Head of caudate nucleus (tissue), 42 donors: ENCODE measurements at places on chromosomes 12 and 14.
A peak's percentile ranks its signal among the peaks of the same experiment; 100 is the strongest.

- no peak for DNase-seq
These were observed 134.7 kb downstream of the FGD4 start for GRCh38 chr12:32533971-32534590.

GRCh38 chr12:101694986-101695385 lies 2.5 kb upstream of the CHPT1 start:
- DNase-seq, result no peak

DNA sequence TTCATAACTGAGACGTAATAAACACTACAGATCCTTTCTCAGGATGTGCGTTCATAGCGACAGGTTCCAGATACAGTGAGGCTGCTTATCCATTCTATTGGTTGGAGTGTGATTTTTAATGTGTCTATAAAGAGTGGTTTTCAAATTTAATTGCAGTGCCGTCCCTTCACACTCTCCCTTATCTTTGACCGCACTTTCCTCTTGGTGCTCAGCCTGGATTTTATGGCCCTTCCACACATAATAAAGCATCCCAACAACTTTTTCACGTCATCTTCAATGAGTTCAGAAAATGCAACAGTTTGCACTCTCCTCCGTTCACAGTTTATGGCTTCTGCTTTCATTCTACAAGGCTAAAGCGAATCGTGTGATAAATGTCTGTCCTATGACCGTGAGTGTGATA lies 1209.9 kb downstream of the BCL11B start:
- DNase-seq, result no peak

- no peak for DNase-seq
These were observed 10.5 kb downstream of the GNPNAT1 start for GRCh38 chr14:52780893-52781292.

- DNase-seq, result no peak
These were observed 8.3 kb downstream of the KTN1 start for GRCh38 chr14:55588259-55588699.

GRCh38 chr14:91218014-91218413 lies 26.5 kb downstream of the GPR68 start:
- DNase-seq, result no peak

DNA sequence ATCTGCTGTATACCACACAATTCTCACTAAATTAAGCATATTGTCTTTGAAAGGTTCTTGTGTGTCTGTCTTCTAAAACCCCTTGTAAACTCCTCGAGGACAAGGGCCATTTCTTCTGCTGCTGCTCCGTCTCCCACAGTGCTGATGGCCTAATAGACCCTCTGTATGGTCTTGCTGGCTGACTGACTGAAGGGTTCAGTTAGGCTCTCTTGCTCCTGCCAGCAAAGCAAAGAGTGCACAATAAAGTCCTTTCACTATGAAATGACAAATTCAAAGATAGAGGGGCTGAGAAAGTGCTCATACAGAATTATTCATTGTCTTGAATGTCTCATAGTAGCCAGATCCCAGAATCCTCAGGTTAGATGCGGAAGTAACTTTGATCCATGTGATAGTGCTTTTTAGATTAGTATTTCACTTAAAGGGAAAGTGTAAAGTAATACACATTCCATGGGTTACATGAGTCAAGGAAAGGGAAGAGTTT lies 14.2 kb upstream of the RIOX1 start:
- DNase-seq, result peak; percentile 35

GRCh38 chr14:106872611-106873446 lies 1346.4 kb downstream of the TMEM121 start:
- no peak for DNase-seq

DNA sequence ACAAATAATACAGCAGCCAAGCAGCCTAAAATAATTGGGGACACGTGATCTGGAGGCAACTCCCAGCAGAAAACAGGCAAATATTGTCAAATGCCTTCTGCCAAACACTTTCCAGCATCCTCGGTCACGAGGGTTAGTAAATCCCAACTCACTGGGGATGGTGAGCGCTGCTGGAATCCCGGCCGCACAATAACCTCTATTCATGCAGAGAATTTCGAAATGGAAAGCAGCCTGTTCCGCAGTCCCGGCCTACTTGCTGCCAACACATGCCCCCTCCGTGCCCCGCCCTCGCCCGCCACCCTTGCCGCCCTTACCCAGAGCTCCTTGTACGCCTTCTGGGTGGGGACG lies 62.2 kb downstream of the RFX4 start:
- DNase-seq, result peak; percentile 74

GRCh38 chr14:105257464-105257863 lies 9.1 kb downstream of the BTBD6 start:
- no peak for DNase-seq

DNA sequence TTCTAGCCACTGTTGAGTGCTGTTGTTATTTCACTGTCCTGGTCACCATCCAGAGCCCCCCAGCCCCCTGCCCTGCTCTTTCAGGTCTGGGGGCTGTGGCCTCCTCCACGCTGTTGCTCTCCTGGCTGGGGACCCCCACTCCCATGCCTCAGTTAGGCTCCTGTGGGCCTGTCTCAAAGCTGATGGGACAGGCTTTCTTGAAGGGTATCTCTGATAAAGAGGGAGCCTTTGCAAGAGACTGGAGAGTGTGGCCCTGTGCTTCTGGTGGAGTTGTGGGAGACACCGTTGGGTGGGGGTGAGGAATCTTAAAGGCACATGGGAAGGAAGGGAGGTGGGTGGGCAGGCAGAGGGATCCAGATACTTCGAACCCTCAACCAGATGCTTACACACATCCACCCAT lies 12.2 kb upstream of the KRT86 start:
- no peak for DNase-seq

GRCh38 chr12:795305-795704 lies 42.9 kb downstream of the WNK1 start:
- DNase-seq, result no peak

DNA sequence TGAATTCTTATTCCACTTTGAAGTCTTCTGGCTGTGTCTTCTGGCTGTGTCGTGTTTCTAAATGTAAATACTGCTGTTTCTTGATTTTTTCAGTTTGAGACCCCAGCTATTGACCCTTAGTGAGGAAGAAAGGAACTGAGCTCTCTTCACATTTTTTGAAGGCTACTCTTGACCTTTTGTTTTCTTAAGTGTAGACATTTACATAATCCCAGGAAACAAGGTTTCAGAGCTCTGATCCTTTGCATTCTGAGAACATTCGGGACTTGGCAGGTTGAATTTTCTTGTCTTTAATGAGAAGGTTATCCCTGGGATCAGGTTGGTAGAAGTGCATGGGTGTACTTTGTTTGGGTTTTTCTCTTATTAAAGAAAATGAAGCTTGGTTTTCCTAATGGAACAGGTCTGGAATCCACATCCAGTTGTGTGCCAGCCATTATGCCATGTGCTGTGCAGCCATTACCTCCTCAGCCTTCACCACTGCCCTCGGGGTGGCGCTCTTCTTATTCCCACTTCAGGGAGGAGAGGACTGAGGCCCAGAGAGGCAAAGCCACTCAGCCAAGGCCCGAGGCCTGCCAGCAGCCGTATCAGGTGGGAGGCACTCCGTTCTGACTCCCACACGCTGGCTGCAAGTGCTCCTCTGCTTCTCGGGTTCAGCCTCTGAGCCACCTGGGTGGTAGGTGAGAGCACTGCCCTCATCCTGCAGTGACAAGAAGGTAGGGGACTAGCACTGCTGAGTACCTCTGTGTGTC lies 120.9 kb downstream of the BEGAIN start:
- no peak for DNase-seq

GRCh38 chr14:35392103-35392502 lies 12.4 kb downstream of the NFKBIA start:
- DNase-seq, result no peak

GRCh38 chr14:92696366-92696765 lies 52.1 kb downstream of the LGMN start:
- DNase-seq, result no peak

DNA sequence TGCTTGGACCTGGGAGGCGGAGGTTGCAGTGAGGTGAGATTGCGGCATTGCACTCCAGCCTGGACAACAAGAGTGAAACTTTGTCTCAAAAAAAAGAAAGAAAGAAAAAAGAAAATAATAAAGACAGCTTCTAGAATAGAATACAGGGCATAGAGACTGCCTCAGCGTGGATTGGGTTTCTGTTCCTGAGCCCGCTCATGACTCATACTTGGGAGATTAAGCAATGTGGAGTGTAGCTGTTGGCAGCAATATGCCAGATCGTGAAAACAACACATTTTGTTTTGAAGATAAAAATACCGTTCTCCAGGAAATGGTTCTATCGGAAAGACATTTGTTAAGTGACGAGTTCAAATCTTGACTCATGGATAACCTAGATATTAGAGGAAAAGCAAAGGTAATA lies 67.2 kb downstream of the GLT1D1 start:
- no peak for DNase-seq

GRCh38 chr14:72457641-72458040 lies 436.3 kb downstream of the DPF3 start:
- DNase-seq, result no peak

DNA sequence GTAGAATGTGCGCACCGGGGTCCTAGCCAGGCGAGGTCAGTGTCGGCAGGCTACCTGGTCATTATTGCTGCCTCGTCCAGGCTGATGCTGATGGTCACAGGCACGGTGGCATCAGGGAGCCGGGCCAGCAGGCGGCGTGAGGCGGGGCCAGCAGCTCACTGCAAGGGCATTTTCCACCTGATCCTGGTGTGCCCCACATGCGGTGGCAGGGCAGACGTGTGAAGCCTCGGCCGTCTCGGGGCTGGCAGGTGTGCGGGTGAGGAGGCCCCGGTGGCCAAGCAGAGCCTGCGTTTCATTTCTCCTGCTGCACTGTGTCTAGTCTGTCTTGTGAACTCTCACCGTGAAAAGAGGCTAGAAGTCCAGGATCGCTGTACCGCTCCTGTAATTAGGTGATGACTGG lies 12.0 kb upstream of the AMN start:
- DNase-seq, result no peak

GRCh38 chr12:111386885-111387284 lies 18.0 kb upstream of the PHETA1 start:
- DNase-seq, result no peak

- DNase-seq, result no peak
These were observed 103.7 kb downstream of the ERC1 start for GRCh38 chr12:1094714-1095113.

DNA sequence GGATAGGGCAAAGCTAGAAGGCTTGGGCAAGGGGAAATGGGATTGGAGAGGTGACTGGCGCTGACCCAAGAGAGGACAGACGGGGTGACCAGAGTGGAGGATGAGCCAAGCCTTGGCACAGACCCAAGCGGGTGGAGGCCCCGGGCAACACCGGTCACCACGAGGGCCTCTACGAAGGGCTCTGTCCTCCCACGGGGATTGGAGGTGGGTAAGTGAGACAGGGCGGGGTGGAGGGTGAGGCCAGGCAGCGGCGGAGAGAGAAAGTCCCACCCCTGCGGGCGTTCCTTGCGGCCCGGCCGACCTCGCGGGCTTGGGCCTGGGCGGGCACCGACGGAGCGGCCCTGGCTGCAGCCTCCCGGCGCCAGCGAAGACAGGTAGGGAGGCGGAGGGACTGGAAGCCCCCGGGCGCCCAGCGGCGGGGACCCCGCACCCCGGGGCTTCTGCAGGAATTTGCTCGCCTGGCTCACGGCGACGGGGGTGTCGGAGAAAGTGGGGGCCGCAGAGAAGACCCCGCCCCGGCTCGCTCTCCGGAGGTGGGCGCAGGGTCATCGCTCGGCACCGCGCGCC lies at the start of gene PAPLN:
PAPLN (plus strand) TSS at position 288 of the 567 bp plus-strand sequence. CDS start 2,273 bp downstream, outside the sequence.
- DNase-seq, result no peak

DNA sequence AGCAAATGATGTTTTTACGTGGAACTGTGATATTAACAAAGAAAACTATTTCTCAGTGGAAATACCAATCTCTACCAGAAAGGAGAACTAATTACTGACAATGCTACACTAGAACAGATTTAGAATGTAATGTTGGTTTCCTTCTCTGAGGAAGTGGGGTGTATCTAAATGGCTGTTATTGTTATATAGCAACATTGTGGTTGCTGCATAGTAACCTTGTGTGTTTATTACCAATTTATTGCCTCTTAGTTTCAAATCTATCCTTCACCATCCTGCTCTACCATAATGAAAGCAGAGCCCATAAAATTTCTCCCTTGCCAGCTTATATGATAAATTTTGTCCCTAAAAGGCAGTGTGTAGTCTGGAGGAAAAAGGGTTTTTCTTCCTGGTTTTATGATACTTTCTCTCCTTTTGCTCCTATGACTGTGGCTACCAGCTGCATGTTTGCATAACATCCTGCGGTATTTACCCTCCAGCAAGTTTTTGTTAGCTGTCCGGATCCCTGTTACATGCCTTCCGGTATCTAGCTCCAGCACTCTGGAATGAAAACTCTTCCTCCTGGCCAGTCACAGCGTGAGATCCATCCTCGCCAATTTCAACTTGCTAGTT lies 5.7 kb upstream of the KLRK1 start:
- DNase-seq, result no peak

DNA sequence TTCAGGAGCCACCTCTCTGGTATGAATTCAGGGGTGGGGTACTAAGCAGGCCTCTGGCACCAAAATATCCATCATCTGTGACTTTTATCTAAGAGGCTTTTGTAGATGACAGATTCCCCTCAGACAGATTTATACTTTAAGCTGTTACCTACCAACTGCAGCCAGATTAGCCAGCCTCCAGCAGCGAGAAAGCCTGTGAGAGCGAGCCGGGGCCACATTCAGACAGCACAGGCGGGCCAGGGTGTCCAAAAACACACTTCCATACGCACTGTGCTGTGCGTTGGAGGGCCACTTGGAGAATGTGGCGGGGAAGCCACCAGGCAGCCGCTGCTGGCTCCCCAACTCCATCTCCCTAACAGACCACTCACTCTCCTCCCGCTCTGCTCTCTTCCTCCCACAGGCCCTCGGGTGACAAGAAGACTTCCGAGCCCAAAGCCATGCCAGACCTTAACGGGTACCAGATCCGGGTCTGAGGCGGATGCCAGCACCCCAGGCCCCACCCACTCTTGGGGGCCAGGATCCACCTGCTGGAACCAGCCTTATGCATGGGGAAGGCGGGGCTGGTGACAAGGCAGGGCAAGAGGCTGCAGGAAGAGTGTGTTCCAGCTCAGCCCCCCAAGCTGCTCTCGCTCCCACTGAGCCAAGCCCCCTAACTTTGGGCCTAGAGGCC lies 17.4 kb downstream of the VASH1 start:
- DNase-seq, result no peak

DNA sequence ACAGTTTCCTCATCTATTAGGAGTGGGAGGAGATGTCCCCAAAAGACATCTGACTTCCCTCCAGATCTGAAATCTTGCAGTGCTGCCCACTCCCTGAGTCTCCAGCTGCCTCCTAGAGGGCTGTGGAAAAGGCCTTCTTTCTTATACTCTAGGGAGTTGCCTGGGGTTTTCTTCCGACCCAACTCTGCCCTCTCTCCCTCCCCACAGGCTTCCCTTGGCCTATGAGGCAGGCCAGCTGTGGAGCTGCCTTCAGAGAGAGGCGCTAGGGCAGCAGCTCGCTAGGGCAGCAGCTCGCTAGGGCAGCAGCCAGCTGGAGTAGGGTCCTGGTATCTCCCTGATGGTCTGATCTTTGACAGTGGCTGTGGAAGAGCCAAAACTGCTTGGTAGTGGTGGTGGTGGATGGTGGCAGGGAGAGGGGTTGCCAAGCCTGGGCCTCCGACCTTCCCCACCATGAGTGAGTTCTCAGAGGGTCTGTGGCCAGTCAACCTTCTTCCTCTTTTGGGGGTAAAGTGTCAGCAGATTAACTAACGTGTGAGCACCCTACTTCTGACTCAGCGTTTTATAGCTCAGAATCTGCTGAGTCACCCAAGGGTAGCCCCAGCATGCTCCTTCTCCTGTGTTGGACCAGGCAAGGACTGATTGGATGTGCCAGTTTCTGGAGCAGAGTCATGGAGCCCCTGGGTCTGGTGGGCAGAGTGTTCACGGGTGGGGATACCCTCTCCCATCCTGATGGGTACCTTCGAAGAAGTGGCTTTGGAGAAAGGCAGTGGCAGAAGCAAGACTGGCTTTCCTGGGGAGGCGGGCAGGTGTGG lies 2.3 kb downstream of the SLC48A1 start:
- DNase-seq, result peak; percentile 62
